AG20443 (cell line): ENCODE measurements at places on chromosomes 6 and 20.

DNA sequence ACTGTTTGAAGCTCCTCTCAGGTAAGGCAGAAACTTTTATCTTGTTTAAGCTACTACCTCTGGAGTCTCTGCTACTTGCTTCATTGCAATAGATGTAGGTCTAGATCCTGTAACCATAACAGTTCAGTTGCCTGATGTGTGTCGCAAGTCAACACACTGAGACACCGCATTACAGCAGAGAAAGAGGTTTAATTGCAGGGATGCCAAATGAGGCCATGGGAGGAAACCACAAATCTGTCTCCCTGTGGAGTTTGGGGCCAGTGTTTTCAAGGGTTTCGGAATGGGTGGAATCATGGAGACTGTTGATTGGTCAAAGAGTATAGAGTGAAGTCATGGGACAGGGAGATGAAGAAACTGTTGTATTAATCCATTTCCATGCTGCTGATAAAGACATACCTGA lies 57.1 kb upstream of the RBM24 start:
- no peak for DNase-seq

DNA sequence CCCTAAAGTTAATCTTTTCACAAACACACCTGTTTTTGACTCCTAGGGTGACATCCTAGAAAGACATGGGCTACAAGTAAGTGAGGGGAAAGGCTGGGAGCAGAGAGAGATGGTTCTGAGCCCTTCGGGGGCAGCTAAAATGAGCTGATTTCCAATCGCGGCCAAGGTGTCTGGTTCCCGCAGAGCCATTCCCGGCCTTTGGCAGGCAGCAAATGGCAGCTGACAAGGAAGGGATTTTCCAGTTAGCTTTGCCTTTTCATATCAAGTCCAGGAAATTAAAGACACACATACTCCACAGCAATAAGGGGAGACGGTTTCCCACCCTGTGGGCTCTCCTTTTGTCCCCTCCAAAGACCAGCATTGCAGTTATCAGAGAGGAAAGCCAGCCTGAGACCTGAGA lies 228.5 kb downstream of the ZMYND8 start:
- no peak for DNase-seq

DNA sequence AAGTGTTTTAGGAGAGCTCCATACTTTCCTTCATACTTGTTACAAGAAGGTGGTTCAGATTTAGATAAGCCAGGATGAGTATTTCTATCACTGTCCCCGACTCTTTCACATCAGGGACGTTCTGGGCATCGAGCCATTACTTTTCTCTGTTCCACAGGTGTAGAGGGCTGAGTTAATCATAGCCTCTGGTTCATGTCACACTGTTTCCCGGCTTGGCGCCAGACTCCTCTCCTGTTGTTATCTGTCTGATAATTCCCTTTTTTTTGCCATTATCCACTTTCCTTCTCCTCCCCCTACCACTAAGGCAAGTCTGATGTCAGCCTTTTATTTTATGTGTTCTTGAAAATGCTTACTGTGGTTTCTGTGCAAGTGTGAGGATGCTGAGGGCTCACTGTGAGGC lies 593.4 kb downstream of the UTRN start:
- DNase-seq, result no peak

GRCh38 chr6:141667580-141668309 lies 465.0 kb upstream of the GJE1 start:
- DNase-seq, result peak; percentile 10

GRCh38 chr20:51185277-51185676 lies 162.4 kb upstream of the KCNG1 start:
- no peak for DNase-seq

DNA sequence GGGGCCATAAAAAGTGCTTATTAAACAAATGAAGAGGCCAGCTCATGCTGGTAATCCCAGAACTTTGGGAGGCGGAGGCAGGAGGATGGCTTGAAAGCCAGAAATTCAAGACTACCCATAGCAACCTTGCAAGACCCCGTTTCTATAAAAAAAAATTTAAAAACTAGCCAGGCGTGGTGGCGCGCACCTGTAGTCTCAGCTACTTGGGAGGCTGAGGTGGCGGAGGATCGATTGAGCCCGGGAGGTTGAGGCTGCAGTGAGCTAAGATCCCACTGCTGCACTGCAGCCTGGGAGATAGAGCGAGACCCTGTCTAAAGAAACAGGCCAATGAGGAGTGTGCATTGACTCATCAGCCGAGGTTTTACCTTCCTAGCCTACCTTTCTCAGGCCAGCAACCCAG lies 15.2 kb downstream of the NPEPL1 start:
- DNase-seq, result no peak
